Activated CD4-positive, CD25-positive, alpha-beta regulatory T cell (primary cell): ENCODE measurements at places on chromosomes 1 and 21.

DNA sequence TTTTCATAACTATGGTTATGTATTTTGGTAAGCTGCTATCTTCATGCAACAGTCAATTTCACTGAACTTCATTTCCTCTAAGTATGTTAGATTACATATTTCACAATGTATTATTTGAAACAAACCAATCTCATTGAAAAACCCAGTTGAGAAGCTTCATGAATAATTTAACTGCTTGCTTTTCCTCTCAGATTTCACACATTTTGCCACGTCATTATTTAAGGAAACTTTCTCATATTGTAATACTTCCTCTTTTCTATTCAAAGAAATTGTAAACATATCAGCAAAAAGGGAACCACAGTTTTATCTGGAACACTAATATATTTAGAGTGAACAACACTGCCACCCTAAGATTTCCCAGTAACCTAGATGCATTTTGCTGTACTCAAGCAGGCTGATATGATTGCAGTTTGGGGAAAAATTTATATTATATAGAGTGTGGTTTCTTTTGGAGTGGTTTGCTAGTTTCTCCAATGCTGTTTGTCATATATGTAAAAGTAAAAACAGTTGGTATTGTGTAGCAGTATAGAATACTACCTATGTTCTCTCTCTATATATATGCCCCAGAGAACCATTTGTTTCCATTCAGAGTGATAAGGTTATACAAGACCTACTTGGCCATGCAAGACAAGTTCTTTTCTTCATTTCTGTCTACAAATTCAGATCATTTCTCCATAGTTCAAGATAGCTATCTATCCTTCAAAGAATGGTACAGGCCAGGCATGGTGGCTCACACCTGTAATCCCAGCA lies 28.4 kb upstream of the AHCTF1 start:
- DNase-seq, result no peak

DNA sequence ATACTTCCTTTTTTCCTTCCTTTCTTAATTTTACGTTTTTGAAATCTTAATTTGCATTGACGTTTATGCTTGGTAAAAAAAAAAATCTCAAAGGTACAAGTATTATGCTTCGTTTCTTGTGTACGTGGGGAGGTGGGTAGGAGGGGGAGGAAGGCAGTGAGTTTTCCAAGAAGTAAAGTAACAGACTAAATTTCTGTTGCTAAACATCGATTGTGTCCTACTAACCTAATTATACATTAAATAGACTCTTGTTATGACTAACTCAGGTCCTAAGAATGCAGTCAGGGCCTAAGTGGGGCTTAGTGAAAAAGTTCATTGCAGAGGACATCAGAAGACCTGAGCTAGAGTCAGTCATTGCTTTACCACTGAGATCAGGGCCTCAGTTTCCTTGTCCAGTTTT lies 17.5 kb downstream of the NEK7 start:
- DNase-seq, result no peak

GRCh38 chr1:116881879-116882520 lies 27.7 kb upstream of the PTGFRN start:
- no peak for DNase-seq

DNA sequence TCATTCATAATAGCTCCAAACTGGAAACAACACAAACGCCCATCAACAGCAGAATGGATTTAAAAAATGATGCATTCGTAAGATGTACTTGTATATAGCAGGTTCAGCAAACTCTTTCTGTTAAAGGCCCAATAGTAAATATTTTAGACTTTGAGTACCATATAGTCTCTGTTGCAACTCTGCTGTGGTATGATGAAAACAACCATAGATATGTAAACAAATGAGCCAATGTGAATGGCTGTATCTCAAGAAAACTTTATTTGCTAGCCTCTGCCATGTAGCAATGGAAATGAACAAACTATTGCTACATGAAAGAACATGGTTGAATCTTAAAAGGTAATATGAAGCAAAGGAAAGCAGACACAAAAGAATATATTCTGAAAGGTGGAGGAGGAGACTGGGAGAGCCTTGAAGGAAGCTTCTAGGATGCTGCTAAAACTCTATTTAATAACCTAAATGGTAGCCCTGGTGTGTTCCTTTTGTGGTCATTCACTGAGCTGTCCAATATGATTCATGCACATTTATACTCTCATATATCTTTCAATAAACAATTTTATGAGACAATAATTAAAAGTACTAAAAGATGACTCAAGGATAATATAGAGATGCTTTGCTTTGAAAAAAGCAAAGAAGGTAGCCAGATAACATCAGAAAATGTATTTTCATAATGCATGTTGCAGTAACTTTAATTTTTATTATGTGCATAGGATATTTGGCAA lies 29.1 kb upstream of the FMO3 start:
- DNase-seq, result no peak

GRCh38 chr1:165768513-165769394 lies at the start of gene TMCO1:
TMCO1 (minus strand) TSS chr1:165768868; CDS start chr1:165768751, 117 bp downstream.
- DNase-seq, result peak; percentile 87

- DNase-seq, result no peak
Observed at GRCh38 chr1:209364716-209365115, 218.8 kb upstream of the CAMK1G start.

- no peak for DNase-seq
Observed at GRCh38 chr1:201457508-201457960, 11.5 kb downstream of the PHLDA3 start.

DNA sequence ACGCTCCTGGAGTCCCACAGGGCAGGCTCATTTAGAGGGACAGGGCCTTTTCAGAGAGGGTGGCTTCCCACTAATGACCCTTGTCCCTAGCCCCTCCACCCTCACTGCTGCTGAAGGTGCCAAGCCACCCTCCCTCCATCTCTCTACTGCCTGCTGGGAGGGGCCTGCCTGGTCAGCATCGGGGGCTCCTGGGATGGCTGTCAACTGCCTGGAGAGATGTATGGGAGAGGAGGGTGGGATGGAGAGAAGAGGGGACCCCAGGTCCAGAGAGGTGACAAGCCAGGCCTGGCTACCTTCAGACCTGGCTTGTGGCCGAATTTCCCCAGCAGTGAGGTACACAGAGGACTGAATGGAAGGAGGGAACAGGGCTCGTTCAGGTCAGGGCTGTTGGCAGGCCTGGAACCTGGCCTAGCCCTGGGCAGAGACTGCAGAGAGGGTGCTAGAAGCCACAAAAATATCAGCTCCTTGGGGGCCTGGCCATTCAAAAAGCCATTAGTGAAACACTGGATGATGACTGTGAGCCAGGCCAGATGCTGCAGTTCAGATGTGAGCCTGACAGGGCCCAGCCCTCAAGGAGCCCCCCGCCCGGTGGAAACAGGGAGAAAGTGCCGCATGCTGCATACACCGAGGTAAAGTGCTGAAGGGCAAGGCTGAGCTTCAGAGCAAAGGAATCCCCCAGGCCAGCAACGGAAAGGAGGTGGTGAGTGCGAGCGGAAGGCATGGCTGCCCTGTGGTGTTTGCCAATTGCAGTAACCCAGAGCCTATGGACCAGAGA lies 20.0 kb downstream of the MMEL1 start:
- no peak for DNase-seq

- DNase-seq, result no peak
Observed at GRCh38 chr1:4213366-4213973, 313.4 kb upstream of the C1orf174 start.

DNA sequence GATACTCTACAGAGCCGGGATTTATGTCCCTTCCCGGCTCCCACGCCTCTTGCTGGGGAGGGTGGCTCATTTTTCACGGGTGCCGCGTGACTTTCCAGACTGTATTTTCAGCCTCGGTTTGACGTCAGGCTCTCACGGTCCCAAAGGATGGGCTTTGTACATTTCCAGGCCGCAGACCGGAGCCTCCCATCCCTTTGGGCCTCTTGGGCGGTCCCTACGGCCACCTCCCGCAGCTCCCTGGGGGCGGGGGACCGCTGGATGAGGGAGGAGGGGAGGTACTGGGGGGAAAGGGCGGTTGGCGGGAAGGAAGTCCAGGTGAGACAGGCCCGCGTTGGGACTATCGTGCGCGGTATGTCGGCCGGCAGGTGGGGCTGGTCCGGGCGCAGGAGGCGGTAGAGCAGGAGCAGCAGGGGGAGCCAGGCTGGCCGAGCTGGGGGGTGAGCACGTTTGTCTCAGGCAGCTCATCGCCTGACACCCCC lies 17.9 kb downstream of the UBL4B start:
- no peak for DNase-seq

DNA sequence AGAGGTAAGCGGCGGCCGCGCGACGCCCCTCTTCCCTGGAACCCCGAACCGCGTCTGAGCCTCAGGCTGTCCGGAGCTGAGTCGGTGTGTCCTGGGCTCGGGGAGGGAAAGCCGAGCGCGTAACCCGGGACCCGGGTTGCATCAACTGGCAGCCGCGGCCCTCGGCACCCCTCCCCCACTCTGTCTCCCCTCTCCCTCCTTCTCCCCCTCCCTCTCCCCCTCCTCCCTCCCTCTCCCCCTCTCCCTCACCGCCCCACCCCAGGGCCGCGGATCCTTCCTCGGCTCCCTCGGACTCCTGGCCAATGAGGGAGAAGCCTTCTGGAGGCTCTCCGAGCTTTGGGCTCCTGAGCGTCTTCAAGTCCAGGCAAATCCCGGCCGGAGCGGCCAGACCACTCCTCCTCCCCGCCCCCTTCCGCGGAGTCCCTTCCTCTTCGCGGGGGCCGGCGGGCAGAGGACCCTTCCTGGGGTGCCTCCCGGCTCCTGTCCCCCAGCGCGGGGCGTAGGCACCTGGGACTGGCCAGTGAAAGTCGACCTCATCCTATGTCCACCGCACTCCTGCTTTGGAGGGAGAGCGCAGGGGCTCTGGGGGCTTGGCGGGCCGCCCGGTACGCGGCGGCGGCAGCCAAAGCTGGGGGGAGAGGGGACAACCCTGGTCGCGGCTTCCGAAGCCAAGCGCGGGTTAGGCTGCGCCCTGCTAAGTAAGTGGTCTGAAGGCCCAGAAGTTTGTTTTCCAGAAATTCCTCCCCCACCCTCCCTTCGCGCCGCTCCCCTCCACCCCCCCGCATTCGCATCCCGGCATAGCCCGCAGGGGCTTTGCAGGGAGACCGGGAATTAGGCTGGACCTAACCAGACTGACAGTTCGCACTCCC lies 850 bp downstream of the SESN2 start:
- DNase-seq, result peak; percentile 22

- no peak for DNase-seq
Observed at GRCh38 chr1:66778969-66779368, 22.1 kb downstream of the INSL5 start.

DNA sequence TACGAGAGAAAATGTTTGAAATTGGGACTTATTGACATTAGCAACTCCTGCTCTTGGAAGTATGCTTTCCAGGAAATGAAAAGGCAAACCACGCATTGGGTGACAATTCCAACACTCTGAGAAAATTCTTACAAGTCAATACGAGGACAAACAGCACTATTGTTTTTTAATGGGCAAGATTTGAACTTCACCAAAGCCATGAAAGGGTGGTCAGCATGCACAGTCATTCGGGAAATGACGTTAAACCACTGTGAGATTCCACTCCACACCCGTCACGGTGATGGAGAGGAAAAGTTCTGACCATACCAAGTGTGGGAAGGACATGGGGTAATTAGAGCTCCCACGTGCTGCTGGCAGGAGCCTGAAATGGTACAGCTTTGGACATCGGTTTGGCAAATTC lies 12.2 kb upstream of the PRXL2B start:
- no peak for DNase-seq

- DNase-seq, result peak; percentile 64
Observed at GRCh38 chr1:156114101-156114918, at the start of gene LMNA. LMNA (plus strand) TSS chr1:156114711; CDS start chr1:156114919, 208 bp downstream.

DNA sequence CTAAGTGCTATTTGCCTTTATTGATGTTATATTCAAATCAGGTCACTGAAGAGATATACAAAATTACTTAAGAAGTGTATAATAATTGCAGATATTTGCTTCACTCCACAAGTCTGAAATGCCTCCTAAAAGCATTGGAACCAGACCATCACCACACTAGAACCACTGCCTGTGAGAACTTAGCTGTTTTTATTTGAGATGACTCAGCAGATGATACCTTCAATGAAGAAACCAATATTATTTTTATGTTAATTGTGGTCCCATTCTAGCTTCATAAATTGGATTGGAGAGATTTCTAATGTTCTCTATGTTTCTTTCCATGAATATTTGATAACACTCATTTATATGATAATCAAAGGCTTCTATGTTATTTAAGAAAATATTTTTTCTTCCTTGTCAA lies 740.6 kb downstream of the KCNT2 start:
- DNase-seq, result no peak

- no peak for DNase-seq
Observed at GRCh38 chr1:158013840-158014730, 20.6 kb downstream of the KIRREL1 start.

- no peak for DNase-seq
Observed at GRCh38 chr1:228490120-228491078, 3.2 kb downstream of the RNF187 start.

DNA sequence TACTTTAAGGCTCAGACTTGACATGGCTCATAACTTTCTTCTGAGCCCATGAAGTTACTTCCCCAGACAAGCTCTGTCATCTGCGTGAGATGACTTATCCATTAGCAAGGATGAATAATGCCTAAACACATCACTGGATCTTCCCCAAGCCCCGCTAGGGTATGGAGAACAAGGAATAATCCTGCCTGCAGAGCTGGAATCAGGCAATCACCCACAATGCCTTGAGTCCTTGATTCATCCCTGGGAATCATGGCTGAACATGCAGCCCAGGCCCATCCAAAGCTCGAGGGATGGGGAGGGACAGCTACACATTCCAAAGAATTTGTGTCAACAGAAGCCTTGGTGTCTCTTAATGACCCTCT lies 131.7 kb downstream of the PSMG1 start:
- DNase-seq, result no peak

DNA sequence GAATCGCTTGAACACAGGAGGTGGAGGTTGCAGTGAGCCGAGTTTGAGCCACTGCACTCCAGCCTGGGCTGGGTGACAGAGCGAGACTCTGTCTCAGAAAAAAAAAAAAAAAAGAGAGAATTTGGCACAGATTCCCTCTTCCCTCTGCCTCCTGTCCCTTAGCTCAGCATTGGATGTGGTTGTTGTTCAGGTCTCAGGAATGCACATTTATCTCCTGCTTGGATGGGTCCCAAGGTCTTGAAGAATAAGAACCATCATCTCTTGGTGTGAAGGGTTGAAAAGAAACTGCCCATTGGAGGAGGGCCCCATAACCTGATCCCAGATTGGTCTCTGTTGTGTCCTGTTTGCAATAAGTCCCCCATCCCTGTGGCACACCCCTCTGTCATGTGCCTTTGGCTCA lies 34.9 kb downstream of the UBIAD1 start:
- DNase-seq, result no peak

- no peak for DNase-seq
Observed at GRCh38 chr21:24316277-24316922, 1290.9 kb downstream of the MRPL39 start.

- DNase-seq, result no peak
Observed at GRCh38 chr1:183306317-183307042, 111.7 kb downstream of the NMNAT2 start.

GRCh38 chr21:42350927-42351426 lies at the start of gene TFF2:
TFF2 (minus strand) TSS chr21:42350994; CDS start chr21:42350957, 37 bp downstream.
- no peak for DNase-seq

DNA sequence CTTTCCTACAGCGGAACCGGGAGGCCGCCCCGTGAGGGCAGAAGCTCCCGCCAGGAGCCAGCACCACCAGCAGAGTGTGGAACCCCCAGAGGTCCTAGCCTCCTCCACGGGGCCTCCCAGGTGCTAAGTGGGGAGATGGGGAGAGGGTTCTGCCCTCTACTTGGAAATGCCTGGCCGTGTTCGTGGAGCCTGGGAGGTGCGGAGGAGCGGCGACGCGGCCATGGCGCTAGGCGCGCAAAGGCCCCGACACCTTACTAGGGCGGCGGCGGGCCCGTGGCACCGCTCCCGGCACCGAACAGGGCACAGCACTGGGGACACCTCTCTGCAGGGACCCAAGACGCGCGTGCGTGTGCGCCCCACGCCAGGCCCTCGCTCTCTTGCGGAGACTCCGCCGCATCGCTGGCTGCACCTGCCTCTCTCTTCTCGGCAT lies 1.3 kb upstream of the CACNA1E start:
- DNase-seq, result no peak
